ENCODE measurements at places on chromosomes 12 and 14. TPM values are rescaled to one million over a fixed set of nuclear protein-coding genes. Genes with fewer than 3 reads are reported as not detected.

Gene KRT6C
- total RNA-seq, result not detected

Gene APAF1
- 21.2 TPM for total RNA-seq

- H3K36me3 ChIP-seq, result no peaks in the 10 kb centered on the region
- no peak overlapping the region for H3K4me3 ChIP-seq
- DNase-seq, result no peak
- H3K27ac ChIP-seq, result no peak overlapping the region
These were observed 90.8 kb downstream of the SSPN start for GRCh38 chr12:26286186-26286585.

GRCh38 chr12:48681399-48681709, 684 bp downstream of the KANSL2 start:
- DNase-seq, result no peak
- H3K27ac ChIP-seq, result peak overlapping the region; percentile 96
- peak overlapping the region; percentile 99 for H3K4me3 ChIP-seq
- H3K36me3 ChIP-seq, result peaks cover 41% of the 10 kb centered on the region
- H3K27me3 ChIP-seq, result no peaks in the 10 kb centered on the region

DNA sequence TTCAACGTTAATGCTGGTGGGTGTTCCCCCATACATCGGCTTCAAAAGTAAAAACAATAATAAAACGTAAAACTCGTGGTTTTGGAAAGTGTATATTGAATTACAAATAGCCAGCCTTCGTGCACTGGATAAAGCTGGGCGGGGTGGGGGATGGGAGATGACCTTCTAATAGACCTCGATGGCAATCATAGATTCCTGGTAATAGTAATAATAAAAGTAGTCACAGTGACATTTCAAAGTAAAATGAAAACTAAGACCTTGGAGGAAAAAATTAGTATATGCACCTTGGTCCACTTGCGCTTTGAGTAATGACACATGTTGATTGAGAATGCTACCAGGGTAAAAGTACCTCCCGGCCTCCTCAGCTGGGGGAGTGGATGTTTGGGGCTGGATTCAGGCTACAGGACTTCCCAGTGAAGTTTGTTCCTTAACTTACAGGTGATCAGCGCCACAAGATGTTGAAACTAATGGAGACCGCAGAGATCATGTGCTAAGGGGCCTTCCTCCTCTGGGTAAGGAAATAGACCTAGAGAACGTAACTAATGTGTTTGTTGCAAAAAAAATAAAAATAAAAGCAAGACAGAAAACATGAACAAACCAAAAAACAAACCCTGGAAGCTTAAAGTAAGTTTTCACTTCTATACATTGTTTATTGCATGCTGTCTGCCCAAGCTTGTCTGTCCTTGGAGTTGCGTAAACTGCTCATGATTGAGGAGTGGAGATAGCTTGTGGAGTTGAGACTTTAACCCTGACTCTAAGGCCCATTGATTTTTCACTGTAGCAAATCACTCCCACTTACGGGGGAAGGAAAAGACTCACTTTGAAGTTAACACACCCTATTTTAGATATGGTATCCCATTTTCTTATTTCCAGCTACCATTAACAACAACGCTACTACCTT, 907 bp upstream of the LRIG3 start:
- H3K27me3 ChIP-seq, result peaks cover 32% of the 10 kb centered on the region
- no peaks in the 10 kb centered on the region for H3K36me3 ChIP-seq
- H3K4me3 ChIP-seq, result no peak overlapping the region
- H3K4me1 ChIP-seq, result peaks cover 5% of the 10 kb centered on the region
- no peak for DNase-seq

GRCh38 chr12:89729946-89730459, 21.4 kb upstream of the ATP2B1 start:
- H3K4me1 ChIP-seq, result peaks cover 5% of the 10 kb centered on the region
- H3K27me3 ChIP-seq, result no peaks in the 10 kb centered on the region
- H3K4me3 ChIP-seq, result no peak overlapping the region
- no peak overlapping the region for H3K27ac ChIP-seq

DNA sequence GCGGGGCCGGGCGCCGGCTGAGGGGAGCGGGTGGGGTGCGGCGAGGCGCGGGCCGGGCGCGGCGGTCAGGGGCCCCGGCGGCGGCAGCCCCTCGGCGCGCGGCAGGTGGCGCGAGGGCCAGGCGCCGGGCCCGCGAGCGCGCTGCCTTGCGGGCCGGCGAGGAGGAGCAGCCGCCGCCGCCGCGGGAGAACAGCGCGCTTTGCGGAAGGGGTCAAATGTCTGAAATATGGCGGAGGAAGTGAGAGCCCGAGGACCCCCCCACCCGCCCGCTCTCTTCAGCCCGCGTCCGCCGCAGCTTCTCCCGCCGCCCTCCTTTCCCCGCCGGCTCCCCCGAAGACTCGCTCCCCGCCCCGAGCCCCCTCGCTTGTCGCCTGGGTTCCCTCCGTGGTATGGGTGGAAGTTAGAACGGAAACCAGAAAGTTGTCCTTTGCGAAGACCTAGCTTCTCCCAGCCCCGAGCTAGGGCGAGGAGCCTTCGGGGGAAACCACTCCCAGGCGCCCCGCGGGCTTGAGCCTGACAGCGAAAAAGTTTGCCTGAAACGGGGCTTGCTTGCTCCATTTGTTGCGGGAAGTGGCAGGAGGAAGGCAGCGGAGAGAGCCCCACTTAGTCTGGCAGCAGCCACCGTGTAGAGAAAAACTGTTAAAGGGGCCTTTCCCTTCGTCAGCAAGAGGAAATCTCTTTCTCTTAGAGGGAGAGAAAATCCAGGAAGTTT, 551 bp downstream of the RAP1B start:
- H3K36me3 ChIP-seq, result peaks cover 37% of the 10 kb centered on the region
- H3K4me1 ChIP-seq, result peaks cover 56% of the 10 kb centered on the region
- H3K27ac ChIP-seq, result peak overlapping the region; percentile 96
- DNase-seq, result peak; percentile 37
- H3K27me3 ChIP-seq, result no peaks in the 10 kb centered on the region

GRCh38 chr12:118402251-118402650, 25.9 kb downstream of the SUDS3 start:
- no peak overlapping the region for H3K4me3 ChIP-seq
- H3K27me3 ChIP-seq, result no peaks in the 10 kb centered on the region
- peaks cover 31% of the 10 kb centered on the region for H3K36me3 ChIP-seq
- DNase-seq, result no peak
- H3K27ac ChIP-seq, result no peak overlapping the region
- H3K4me1 ChIP-seq, result no peaks in the 10 kb centered on the region

DNA sequence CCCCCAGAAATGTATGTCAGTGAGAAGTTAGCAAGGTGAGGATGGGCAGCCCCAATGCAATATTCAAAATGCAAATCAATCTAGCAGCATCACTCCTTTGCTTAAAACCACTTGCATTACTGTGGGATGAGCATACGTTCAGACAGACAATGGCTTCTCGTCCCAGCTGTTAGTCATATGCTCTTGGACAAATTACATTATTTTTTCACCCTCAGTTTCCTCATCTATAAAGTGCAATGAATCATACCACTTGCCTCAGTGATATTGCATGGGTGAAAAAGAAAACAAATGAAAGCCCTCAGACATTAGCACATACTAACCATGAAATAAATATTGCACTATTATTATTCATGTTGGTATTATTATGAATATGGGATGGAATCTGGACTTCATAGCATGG, 132.3 kb downstream of the C12orf75 start:
- no peaks in the 10 kb centered on the region for H3K4me1 ChIP-seq
- H3K4me3 ChIP-seq, result no peak overlapping the region
- DNase-seq, result no peak
- H3K27me3 ChIP-seq, result peaks cover 5% of the 10 kb centered on the region

Gene SYNE3
- 44.1 TPM for total RNA-seq

- no peak overlapping the region for H3K4me3 ChIP-seq
- H3K4me1 ChIP-seq, result peaks cover 24% of the 10 kb centered on the region
- DNase-seq, result no peak
- H3K36me3 ChIP-seq, result peaks cover 4% of the 10 kb centered on the region
- H3K27ac ChIP-seq, result no peak overlapping the region
- no peaks in the 10 kb centered on the region for H3K27me3 ChIP-seq
These were observed 4.0 kb downstream of the NCOR2 start for GRCh38 chr12:124563401-124563800.

Gene CELA1
- total RNA-seq, result not detected

Gene TOMM20L
- not detected for total RNA-seq

Gene CCDC63
- not detected for total RNA-seq

Measured in activated T-helper 1 cell treated with anti-CD3 and anti-CD28 coated beads, Interleukin-12 subunit alpha, Interleukin-12 subunit beta, Interleukin-2, Interleukin-4 antibody, amounts not matched to agents 30 ng/mL and 10 ng/mL and 1 ng/mL, durations not matched to agents 14 hours and 24 hours and 36 hours (primary cell).